ENCODE measurements at places on chromosomes 4 and X.

DNA sequence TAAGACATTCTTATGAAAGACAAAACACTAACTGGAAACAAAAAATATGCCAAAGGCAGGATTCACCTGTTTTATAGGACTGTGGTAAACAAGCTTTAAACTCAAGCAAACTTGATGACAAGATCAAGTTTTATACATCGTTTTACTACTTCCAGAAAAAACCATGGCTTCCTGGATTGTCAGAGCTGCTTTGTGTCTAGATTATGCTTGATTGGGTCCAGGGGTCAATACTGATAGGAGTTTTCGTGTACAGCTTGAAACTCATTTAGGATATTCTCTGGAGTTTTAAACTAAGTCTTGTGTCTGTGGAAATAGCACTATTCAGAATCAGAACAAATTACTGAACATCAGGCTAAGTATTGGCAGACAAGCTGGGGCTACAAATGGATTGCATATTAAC is 13.0 kb downstream of the HCCS start:
- DNase-seq: no peak

DNA sequence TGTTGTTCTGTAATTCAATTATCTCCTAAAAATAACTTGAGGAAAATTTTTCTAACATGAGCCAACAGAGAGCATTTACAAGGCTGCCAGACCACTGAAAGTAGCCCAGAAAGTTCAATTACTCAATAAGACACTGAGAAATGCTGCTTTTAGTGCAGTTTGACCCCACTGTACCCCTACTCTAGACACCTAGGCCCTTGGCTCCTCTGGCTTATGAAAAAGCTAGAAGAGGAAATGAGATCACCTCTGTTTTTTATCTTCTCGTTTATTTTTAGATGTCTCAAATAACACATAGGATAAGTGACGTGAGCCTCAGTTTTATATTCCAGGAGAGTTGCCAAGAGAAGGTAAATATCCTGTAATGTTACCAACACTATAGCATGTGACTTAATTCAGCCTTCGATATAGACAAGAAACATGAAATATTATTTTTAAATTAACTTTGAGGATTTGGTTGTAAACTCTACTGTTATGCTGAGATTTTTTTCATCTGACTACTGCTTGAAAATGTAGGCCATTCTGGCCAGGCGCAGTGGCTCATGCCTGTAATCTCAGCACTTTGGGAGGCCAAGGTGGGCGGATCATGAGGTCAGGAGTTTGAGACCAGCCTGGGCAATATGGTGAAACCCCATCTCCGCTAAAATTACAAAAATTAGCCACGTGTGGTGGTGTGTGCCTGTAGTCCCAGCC is 24.4 kb downstream of the TNIP3 start:
- DNase-seq: no peak

GRCh38 chrX:99394456-99394855 is 1015.6 kb downstream of the PCDH19 start:
- DNase-seq: no peak

GRCh38 chrX:15564981-15565579 is 35.7 kb downstream of the ACE2 start:
- peak; percentile 56 for DNase-seq

- no peak for DNase-seq
Measured at GRCh38 chr4:118920247-118920646, 31.6 kb downstream of the SYNPO2 start.

GRCh38 chrX:18973527-18974192 is 10.3 kb downstream of the PHKA2 start:
- DNase-seq: peak; percentile 21

Measured in renal cortical epithelial cell (primary cell).